ENCODE measurements at places on chromosomes 4 and X.

GRCh38 chr4:167117273-167117672, 117.0 kb downstream of the SPOCK3 start:
- no peaks in the 10 kb centered on the region for H3K4me1 ChIP-seq
- H3K27ac ChIP-seq = no peak overlapping the region
- no peaks in the 10 kb centered on the region for H3K27me3 ChIP-seq
- no peak overlapping the region for H3K4me3 ChIP-seq
- DNase-seq = no peak

DNA sequence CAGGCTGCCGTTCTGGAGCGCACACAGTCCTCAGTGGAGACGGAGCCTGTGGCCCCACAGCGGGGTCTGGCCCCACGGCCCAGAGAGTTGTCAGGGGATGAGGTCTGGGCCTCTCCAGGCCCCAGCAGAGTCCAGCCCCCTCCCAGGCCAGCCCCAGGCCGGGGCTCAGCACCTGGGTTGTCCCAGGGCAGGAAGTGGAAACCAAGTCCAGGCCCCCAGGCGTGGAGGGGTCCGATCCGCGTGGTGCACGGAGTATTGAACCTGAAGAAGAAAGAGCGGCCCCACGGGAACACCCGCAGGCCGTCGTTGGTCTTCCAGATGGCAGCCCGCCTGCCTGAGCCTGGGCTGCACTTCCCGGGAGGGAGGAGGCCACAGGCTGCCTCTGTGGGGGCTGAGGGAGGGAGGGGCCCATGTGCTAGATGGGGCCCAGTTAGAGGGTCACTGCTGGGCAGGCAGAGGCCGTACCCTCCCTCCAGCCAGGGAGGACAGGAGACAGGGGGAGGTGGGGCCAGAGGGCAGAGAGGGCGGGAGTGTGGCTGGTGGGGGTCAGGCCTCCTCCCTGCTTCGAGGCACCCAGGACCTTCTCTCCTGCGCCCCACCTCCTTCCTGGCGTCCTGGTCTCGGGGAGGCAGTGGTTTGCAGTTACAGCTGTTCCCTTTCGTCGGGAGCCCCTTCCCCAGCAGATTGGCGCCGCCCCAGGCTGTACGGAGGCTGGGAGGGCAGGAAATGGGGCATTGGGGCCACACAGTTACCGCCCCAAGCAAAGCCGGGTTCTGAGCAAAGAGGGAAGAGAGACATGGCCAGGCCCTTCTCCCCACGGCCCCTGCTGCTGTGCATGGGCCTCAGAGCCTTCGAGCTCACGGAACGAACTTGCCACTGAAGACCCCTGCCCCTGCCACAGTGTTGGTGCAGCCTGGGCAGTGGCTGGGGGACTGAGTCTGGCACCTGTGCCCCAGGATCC, 8.1 kb downstream of the HGFAC start:
- H3K27me3 ChIP-seq = no peaks in the 10 kb centered on the region
- DNase-seq = no peak
- peaks cover 3% of the 10 kb centered on the region for H3K36me3 ChIP-seq
- no peak overlapping the region for H3K27ac ChIP-seq
- H3K4me3 ChIP-seq = no peak overlapping the region

GRCh38 chr4:94765174-94765573, 7.4 kb downstream of the BMPR1B start:
- no peaks in the 10 kb centered on the region for H3K27me3 ChIP-seq
- no peak for DNase-seq
- H3K4me3 ChIP-seq = no peak overlapping the region

- peaks cover 6% of the 10 kb centered on the region for H3K4me1 ChIP-seq
- no peak overlapping the region for H3K27ac ChIP-seq
- no peaks in the 10 kb centered on the region for H3K36me3 ChIP-seq
- H3K4me3 ChIP-seq = no peak overlapping the region
- no peak for DNase-seq
These were observed 25.5 kb downstream of the BBS12 start for GRCh38 chr4:122758033-122758432.

DNA sequence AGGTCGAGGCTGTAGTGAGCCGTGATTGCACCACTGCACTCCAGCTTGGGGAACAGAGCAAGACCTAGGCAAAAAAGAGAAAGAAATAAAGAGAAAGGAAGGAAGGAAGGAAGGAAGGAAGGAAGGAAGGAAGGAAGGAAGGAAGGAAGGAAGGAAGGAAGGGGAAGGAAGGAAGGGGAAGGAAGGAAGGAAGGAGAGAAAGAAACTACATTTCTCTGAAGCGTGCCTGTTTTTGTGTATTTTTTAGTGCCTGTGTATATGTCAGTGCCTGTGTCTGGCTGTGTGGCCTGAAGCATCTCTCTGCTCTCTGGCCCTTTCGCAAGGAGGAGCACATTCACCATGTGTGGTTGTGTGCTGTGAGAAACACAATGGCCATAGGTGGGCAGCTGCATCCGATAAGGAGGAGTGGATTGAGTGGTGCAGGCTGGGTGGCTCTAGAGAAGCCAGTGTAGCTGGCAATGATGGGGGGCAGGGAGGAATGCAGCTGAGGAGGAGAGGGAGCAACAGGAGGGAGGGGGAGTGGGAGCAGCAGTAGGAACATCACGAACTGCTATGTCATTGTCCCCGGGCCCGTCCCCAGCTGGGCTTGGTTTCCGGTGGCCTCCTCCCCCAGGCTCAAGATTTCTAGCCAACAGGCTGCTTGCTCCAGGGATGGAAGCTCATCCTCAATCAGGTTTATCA, 11.4 kb downstream of the SYN1 start:
- H3K4me1 ChIP-seq = no peaks in the 10 kb centered on the region
- no peaks in the 10 kb centered on the region for H3K27me3 ChIP-seq
- H3K27ac ChIP-seq = no peak overlapping the region
- no peaks in the 10 kb centered on the region for H3K36me3 ChIP-seq
- H3K4me3 ChIP-seq = no peak overlapping the region

- no peak for DNase-seq
- H3K4me3 ChIP-seq = no peak overlapping the region
- peaks cover 20% of the 10 kb centered on the region for H3K4me1 ChIP-seq
- H3K36me3 ChIP-seq = no peaks in the 10 kb centered on the region
These were observed 53.8 kb downstream of the APLN start for GRCh38 chrX:129600981-129601424.

- H3K27me3 ChIP-seq = no peaks in the 10 kb centered on the region
- H3K27ac ChIP-seq = no peak overlapping the region
- H3K36me3 ChIP-seq = no peaks in the 10 kb centered on the region
- no peaks in the 10 kb centered on the region for H3K4me1 ChIP-seq
These were observed 311.4 kb downstream of the MAPK10 start for GRCh38 chr4:86048426-86048825.

- H3K4me3 ChIP-seq = no peak overlapping the region
- no peaks in the 10 kb centered on the region for H3K27me3 ChIP-seq
- H3K36me3 ChIP-seq = no peaks in the 10 kb centered on the region
- DNase-seq = no peak
- H3K4me1 ChIP-seq = no peaks in the 10 kb centered on the region
- no peak overlapping the region for H3K27ac ChIP-seq
These were observed 14.5 kb upstream of the DACH2 start for GRCh38 chrX:86133761-86134160.

DNA sequence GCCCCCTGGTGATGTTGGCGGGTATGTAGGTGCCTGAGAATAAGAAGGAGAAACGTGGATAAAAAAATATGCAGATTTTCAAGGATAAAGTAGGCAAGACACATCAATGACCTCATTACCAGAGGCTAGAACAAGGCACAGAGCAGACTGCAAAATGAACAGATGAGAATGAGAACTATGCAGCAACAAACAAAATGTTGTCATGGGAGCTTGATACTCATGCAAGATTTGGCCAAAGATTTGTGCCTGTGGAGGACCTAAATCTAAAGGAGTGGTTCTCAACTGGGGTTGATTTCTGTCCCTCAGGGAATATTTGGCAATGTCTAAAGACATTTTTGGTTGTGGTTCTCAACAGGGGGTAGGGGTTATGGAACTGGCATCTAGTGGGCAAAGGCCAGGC, 177.3 kb downstream of the FRMPD4 start:
- H3K27me3 ChIP-seq = no peaks in the 10 kb centered on the region
- no peaks in the 10 kb centered on the region for H3K4me1 ChIP-seq
- H3K4me3 ChIP-seq = no peak overlapping the region
- DNase-seq = no peak

- no peak overlapping the region for H3K27ac ChIP-seq
- no peaks in the 10 kb centered on the region for H3K27me3 ChIP-seq
- no peaks in the 10 kb centered on the region for H3K4me1 ChIP-seq
- no peak for DNase-seq
- H3K36me3 ChIP-seq = no peaks in the 10 kb centered on the region
- no peak overlapping the region for H3K4me3 ChIP-seq
These were observed 47.4 kb downstream of the FREM3 start for GRCh38 chr4:143653031-143653430.

DNA sequence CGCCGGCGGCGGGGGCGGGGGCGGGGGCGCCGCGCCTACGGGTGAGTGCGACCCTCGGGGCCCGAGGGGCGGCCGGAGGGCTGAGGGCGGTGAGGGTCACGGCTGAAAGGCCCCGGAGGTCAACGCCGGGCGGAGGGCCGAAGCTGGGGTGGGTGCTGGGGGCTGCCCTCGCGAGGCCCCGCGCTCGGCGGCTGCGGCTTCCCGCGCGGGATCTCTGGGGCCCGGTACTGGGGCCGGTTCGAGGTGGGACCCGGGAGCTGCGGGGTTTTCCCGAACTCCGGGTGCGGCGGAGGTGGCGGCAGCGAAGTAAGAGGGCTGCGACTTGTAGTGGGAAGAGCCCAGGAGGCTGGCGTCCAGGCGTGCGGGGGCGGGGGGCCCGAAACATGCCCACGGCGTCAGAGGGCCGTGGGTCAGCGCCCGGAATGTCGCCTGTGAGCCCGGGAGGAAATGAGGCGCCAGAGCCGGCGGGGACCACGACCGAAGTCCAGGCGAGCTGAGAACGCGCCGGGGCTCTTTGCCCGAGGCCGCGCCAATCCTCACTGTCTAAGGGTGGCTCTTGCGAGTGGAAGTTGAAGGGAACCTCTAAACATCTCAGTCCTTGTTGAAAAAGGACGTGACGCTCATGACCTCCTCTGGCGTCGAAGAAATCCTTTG, 407 bp downstream of the IL13RA1 start:
- H3K27me3 ChIP-seq = no peaks in the 10 kb centered on the region
- H3K36me3 ChIP-seq = no peaks in the 10 kb centered on the region
- H3K27ac ChIP-seq = peak overlapping the region; percentile 93
- H3K4me3 ChIP-seq = peak overlapping the region; percentile 61
- H3K4me1 ChIP-seq = peaks cover 19% of the 10 kb centered on the region

DNA sequence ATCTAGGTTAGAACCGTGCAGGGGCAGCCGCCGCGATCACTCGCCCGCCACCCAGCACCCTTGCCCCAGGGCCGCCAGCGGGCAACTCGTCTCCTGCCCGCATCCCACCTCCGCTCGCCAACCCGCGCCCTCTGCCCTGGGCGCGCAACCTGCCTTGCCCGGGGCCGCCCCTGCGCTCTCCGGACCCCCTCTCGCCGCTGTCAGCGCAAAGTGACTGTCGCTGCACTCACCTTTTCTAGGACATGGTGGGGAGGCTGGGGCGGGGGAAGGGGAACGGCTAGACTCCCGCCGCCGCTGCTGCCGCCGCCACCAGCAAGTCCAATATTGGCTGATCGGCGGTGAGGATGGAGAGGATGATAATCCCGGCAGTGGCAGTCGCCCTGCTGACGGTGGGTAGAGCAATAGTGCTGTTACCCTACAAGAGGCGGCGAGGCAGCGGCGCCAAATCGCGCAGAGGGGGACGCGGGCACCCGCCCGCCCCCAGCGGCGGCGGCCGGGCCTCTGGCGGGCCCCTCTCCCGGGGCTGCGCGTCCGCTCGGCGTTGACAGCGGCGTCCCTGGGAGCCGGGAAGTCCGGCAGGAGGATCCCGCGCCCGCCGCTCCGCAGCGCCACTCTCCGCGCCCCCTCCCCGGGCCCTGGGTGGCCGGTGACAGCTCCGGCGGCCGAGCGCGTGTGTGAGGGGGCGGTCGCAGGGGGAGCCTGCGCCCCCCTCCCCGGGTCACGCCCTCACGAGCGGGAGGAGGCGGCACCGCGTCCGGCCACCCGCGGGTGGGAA, 2.3 kb upstream of the NR3C2 start:
- peaks cover 34% of the 10 kb centered on the region for H3K4me1 ChIP-seq
- H3K4me3 ChIP-seq = peak overlapping the region; percentile 98
- H3K36me3 ChIP-seq = no peaks in the 10 kb centered on the region
- peak; percentile 35 for DNase-seq
- H3K27ac ChIP-seq = peak overlapping the region; percentile 87
- H3K27me3 ChIP-seq = no peaks in the 10 kb centered on the region

DNA sequence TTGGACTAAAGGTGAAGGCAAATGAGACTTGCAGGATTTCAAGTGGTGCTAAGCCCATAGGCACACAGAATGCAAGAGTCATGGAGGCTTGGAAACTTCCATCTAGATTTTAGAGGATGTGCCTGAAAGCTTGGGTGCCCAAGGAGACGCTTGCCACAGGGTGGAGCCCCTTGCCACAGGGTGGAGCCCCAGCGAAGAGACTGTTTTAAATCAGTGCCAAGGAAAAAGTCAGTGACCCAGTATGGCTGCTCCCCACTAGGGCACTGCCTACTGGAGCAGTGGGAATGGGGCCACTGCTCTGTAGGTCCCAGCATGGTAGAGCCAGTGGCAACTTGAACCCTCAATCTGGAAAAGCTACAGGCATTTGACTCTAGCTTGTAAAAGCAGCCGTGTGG, 794.2 kb upstream of the LCORL start:
- H3K27ac ChIP-seq = no peak overlapping the region
- H3K36me3 ChIP-seq = no peaks in the 10 kb centered on the region
- H3K4me3 ChIP-seq = no peak overlapping the region
- no peak for DNase-seq
- no peaks in the 10 kb centered on the region for H3K4me1 ChIP-seq

DNA sequence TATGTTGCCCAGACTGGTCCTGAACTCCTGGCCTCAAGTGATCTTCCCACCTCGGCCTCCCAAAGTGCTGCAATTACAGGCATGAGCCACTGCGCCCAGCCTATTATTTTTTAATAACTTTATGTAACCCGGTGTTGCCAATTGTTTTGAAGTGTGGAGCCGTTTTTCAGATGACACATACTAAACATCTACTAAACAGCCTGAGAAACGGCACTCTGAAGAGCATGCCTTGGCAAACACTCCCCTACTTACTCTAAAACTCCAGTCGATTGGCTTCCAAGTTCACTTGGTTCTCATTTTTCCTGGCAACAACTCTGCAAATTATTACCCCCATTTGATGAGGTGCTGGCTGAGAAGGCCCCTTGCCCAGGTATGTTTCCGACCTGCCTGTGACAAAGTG, 131.1 kb downstream of the GPR143 start:
- H3K27ac ChIP-seq = no peak overlapping the region
- no peak overlapping the region for H3K4me3 ChIP-seq

DNA sequence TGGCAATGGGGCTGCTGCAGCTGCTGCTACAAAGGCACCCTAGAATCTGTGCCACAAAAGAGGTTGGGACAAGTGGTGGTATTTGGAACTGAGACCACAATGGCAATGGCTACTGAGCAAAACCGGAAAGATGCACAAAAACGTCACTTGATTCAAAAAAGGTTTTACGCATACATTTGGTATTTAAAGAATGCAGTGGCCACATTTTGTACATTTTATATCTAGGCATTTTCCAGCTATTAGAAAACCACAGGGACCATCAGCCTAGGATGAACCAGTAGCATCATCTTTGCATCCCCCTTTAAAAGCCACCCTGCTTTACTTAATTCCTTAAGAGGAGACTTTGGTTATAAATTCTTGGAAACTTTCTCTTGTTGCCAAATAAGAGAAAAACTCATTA, 104.8 kb upstream of the CXCL13 start:
- no peaks in the 10 kb centered on the region for H3K36me3 ChIP-seq
- no peaks in the 10 kb centered on the region for H3K27me3 ChIP-seq
- DNase-seq = no peak
- no peaks in the 10 kb centered on the region for H3K4me1 ChIP-seq

All from liver (tissue), 10 donors.